ENCODE measurements at places on chromosomes 1 and 21.

GRCh38 chr1:201681375-201681774, 142.4 kb downstream of the NAV1 start:
- DNase-seq, result no peak

DNA sequence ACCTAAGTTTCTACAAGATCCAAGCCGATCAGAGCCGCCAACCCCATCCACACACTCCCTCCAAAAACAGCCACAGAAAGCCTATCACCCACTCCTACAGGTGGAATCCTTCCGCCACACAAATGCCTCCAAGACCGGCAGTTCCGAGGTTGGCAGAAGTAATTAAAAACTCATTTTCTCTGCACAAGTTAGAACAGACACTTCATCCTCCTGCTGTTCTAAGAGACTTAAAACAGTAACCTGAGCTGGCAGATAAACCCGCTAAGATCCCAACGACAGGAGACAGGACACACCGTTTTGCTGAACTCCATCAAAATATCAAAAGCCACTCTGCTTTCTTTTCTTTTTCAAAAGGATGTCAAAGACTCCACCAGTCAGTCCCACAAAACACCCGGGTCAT, 2.8 kb downstream of the SSBP3 start:
- DNase-seq, result no peak

DNA sequence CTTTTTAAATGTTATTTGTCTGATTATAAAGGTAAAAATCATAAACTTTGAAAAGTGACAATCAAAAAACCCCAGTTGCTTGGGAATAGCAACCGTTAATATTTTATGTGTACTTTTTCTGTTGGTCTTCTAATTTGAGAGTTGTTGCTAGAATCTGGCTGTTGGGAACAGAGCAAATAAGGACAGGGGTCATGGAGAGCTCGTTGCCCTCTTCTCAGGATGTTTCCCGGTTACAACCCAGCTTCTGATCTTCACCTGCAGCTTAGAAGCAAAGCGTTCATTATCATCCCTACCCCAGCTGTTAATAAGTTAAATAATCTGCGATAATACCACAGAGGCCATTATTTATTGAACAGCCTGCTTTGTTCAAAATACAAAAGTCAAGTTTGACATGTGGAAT, 22.1 kb upstream of the NFASC start:
- no peak for DNase-seq

DNA sequence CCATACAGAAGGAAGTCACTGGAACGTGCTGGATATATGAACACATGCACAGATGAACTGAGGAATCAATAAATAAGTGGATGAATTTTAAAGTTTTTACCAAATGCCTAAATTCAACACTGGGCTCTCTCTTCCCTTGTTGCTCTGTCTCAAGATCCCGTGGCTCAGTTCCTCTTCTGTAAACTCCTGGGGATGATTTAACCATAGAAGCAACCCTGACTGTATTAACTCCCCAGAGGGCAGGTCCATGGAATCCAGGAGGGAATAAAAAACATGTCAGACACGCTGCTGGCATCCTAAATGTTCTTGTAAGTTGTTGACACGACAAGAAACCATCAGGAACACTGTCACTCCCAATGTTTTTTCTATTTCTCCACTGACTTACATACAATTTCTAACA, 45.3 kb upstream of the GPR157 start:
- DNase-seq, result peak; percentile 43

GRCh38 chr1:96259399-96259798, 462.2 kb upstream of the PTBP2 start:
- DNase-seq, result no peak

- no peak for DNase-seq
These were observed 156.3 kb downstream of the ST6GALNAC3 start for GRCh38 chr1:76230842-76231281.

DNA sequence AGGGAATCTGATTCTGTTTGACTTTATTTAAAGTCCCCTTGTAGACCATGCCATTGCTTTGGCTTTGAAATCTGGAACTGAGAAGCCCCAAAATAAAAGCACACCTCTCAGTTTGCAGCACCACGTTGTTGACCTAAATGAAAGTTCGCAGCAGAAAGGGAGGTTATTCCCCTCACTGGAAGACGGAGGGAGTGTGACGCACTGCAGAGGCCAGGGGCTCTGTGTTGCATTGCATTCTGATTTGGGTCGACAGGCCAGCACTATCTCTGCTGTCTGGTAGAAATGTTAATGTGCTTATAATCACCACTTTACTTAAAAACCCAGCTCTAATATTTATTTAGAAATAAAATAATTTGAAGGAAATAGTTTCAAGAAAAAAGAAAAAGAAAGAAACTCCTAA, 675.2 kb upstream of the NR5A2 start:
- no peak for DNase-seq

- no peak for DNase-seq
These were observed 195.1 kb downstream of the HHAT start for GRCh38 chr1:210523830-210524229.

- DNase-seq, result no peak
These were observed 1.5 kb downstream of the CELF3 start for GRCh38 chr1:151714820-151715725.

DNA sequence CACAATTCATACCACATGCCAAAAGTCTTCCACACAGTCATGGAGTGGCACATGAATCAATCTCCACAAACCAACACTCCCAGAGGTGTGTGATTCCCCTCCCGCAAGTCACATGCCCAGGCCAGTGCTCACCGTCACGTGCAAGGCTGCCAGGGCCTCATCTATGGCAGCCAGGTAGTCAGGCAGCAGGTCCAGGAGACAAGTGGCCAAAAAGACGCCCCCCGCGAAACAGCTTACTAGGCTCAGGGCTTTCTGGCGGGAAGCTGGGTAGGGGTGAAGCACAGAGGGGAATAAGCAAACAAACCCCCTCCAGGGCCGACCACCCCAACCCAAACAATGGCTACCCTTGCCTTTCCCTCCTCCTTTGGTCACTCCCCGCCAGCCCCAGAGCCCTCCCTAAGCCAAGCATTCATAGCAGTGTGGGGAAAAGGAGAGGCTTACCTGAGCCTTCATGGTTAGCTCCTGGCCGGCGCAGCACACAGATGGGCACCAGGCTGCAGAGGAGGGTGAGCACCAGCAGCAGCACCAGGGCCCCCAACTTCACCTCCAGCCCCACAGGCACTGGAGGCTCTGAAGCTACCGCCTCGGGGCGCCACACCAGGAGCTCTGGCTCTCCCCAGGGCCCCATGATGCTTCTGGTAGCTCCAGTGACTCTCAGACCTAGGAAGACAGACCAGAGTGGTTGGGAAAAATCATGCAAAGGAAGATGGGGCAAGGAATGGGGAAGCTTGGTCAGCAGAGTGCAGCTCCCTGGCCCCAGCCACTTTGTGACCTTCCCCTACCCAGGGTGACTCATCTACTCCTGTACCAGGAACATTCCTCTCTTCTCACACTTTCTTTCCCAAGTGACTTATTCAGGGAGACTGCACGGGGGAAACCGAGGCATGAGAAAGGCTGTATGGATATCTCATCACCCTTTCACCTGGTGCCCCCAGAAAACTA, 978 bp downstream of the SLC39A1 start:
- DNase-seq, result peak; percentile 46

DNA sequence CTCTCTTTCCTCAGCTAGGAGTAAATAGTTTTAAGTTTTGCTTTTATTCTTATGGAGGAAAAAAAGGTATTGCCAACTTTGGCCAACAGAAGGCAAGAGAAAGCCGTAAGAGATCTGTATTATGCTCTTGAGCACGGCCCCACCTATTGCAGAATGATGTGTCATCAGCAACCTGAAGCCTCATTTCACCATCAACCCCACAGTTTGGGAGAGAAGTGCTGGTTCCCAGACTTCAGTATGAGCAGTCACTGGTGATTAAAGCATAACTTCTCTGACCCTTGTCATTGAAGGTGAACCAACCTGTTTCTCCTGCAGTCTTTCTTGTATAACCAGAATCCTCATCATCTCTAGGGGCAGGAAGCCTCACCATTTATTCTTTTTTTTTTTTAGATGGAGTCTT, 100.2 kb downstream of the SIPA1L2 start:
- no peak for DNase-seq

GRCh38 chr21:41783476-41784180, 16.8 kb upstream of the RIPK4 start:
- DNase-seq, result no peak

GRCh38 chr21:25895565-25896205, 160.9 kb downstream of the GABPA start:
- DNase-seq, result peak; percentile 35

GRCh38 chr1:37602750-37603694, 7.3 kb upstream of the GNL2 start:
- DNase-seq, result peak; percentile 35

- DNase-seq, result peak; percentile 77
These were observed 131.6 kb upstream of the ETV3 start for GRCh38 chr1:157269656-157270375.
